ENCODE measurements at places on chromosomes 5 and 9. TPM values are rescaled to one million over a fixed set of nuclear protein-coding genes. Genes with fewer than 3 reads are reported as not detected.
A peak's percentile ranks its signal among the peaks of the same experiment; 100 is the strongest.

GRCh38 chr9:83981126-83981871, 694 bp downstream of the RMI1 start:
- DNase-seq, result peak; percentile 36

- DNase-seq, result peak; percentile 47
These were observed 1.9 kb downstream of the RAB24 start for GRCh38 chr5:177301503-177302165.

DNA sequence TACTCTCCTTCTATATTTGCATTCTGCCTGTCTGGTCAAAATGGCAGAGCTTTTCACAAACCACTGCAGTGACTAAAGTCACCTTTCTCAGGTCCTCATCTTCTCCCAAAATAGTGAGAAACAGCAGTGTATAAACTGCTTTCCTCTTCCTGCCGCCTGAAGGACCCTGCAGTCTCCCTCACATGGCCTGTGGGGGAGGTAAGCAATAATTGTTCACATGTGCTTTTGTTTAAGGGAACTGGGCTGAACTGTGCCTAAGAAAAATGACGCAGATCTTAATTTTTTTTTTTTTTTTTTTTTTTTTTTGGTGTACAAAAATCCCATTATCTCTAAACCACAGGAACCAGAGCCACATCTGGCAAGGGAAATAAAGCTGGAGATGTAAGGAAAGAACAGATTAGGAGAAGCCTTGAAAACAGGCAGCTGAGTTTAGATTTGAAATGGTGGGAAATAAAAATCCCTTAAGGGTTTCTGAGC, 131.7 kb upstream of the VLDLR start:
- no peak for DNase-seq

- no peak for DNase-seq
These were observed 7.3 kb upstream of the VCAN start for GRCh38 chr5:83464261-83464660.

GRCh38 chr9:24912767-24913166, 367.1 kb upstream of the IZUMO3 start:
- DNase-seq, result no peak

- DNase-seq, result no peak
These were observed 166.1 kb upstream of the CCDC152 start for GRCh38 chr5:42590566-42590965.

Gene PTPN3
- polyA plus RNA-seq, result 5.7 TPM

Gene ZNF483
- 0.69 TPM for polyA plus RNA-seq

Gene FST
- 3.2 TPM for polyA plus RNA-seq

Gene GFPT2
- 11.1 TPM for polyA plus RNA-seq
